Activated naive CD8-positive, alpha-beta T cell treated with anti-CD3 and anti-CD28 coated beads, Interleukin-2, amount 10 ng/mL, durations not matched to agents 7 days and 5 days (primary cell): ENCODE measurements at places on chromosomes 12 and 14. TPM values are rescaled to one million over a fixed set of nuclear protein-coding genes. Genes with fewer than 3 reads are reported as not detected.

Gene ERO1A
- total RNA-seq: 203 TPM

Gene MYF6
- total RNA-seq: not detected

Gene DHRS4
- total RNA-seq: 20.0 TPM

Gene CD163
- total RNA-seq: 5.3 TPM

Gene SLCO1B3
- not detected for total RNA-seq

Gene FSCB
- not detected for total RNA-seq

Gene TESPA1
- total RNA-seq: 105 TPM

Gene CD4
- 3.0 TPM for total RNA-seq

Gene TAS2R8
- not detected for total RNA-seq

Gene RHOJ
- not detected for total RNA-seq

Gene PPP1R12A
- total RNA-seq: 111 TPM

Gene IAPP
- not detected for total RNA-seq

Gene NFE2
- not detected for total RNA-seq

Gene TMEM233
- total RNA-seq: not detected

Gene C14orf39
- total RNA-seq: not detected

Gene AQP6
- total RNA-seq: not detected

Gene TRIM9
- 2.3 TPM for total RNA-seq

Gene JPH4
- total RNA-seq: not detected

Gene RASSF9
- total RNA-seq: not detected

Gene OR4E2
- total RNA-seq: not detected

Gene EML1
- total RNA-seq: 0.69 TPM

Gene CLBA1
- 1.2 TPM for total RNA-seq

Gene AKAP3
- 4.1 TPM for total RNA-seq

Gene ITPR2
- total RNA-seq: 43.3 TPM

Gene LTA4H
- 50.7 TPM for total RNA-seq

Gene GPR162
- total RNA-seq: 0.51 TPM

Gene KRT8
- total RNA-seq: 0.20 TPM

Gene WNT1
- total RNA-seq: 2.0 TPM

Gene FUT8
- total RNA-seq: 82.7 TPM

Gene SYT1
- total RNA-seq: not detected

Gene VPS33A
- total RNA-seq: 27.8 TPM

Gene TSHR
- total RNA-seq: 0.37 TPM

Gene GUCY2C
- total RNA-seq: not detected
